Cerebellar nuclear complex (tissue), 1 donor: ENCODE measurements at places on chromosomes 12 and 14.

DNA sequence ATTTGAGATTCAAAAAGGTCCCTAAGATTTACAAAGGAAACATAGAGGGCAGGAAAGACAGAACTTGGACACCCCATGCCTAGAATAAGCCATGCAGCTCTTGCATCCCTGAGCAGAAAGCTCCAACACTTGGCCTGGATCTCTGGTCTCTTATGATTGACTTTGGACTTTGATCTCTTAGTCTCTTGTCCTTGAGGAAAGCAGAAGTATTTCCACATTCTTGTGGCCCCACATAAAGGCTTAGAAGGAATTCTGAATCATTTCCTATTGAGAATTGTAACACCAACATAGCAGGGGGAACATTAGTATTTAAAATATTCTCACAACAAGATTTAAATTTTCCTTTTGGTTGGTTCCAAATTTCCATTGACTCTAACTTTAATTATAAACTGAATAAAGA lies 283.7 kb upstream of the PRKD1 start:
- no peak for DNase-seq

DNA sequence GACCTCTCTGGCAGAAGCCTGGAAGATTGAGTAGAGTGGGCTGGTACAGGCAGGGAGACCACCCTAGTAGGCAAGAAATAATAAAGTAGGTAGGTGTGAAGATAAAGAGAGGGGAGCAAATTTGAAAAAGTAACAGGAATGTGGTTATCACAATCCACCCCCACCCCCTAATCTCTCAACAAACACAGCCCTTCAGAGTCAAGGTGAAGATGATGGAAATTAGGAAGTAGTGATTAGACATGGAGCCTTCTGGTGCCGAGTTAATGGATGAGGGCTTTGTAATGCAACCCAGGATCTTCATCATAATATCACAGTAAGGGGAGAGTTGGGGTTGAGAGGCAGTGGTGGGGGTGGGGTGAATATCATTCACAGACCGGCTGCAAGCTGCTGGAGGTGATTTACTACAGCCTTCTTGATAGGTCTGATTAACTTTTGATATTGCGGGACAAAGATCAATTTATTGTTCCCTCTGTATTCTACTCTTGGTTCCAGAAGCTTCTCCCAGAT lies 29.2 kb upstream of the CRY1 start:
- no peak for DNase-seq

GRCh38 chr12:126998031-126998430 lies 1268.9 kb upstream of the TMEM132C start:
- DNase-seq = no peak

- no peak for DNase-seq
Measured at GRCh38 chr12:2980630-2981029, 21.4 kb downstream of the TEAD4 start.

DNA sequence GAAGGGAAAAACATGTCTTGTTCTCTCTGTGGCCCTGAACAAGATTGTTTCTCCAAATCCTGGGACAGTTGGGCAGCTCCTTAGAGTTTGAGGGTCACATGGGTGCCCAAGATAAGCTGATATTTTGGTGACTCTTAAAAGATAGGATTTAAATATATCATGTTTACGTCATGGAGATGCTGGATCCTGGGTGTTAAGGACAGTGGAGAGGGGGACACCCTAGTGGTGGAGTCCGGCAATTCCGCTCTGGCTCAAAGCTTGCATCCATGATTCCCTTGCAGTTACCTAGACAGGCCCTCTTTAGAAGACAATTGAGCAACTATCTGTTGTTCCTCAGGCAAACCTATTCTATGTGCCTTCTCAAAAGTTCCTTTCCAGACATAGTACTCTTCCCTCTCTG lies 101.8 kb downstream of the CMKLR1 start:
- DNase-seq = no peak

DNA sequence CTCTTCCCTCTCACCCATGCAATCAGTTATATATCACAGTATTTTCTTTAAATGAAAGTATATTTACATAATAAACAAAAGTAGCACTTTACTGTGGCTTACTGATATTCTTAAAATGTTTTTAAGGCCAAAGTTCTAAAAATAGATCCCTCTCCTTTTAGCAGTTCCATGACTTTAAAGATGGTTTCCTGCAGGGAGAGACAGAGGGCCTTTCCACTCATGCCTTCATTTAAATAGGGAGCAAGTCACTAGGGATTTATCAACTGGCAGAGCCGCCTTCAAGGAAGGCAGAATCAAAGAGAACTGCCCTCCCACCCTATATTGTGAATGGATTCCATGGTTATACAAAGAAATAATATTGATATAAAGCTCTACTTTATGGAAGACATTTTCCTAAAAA lies 55.5 kb downstream of the DUSP16 start:
- no peak for DNase-seq

GRCh38 chr12:77940011-77940423 lies 109.3 kb downstream of the NAV3 start:
- DNase-seq = no peak

GRCh38 chr14:45699471-45699870 lies 446.5 kb upstream of the MIS18BP1 start:
- no peak for DNase-seq

DNA sequence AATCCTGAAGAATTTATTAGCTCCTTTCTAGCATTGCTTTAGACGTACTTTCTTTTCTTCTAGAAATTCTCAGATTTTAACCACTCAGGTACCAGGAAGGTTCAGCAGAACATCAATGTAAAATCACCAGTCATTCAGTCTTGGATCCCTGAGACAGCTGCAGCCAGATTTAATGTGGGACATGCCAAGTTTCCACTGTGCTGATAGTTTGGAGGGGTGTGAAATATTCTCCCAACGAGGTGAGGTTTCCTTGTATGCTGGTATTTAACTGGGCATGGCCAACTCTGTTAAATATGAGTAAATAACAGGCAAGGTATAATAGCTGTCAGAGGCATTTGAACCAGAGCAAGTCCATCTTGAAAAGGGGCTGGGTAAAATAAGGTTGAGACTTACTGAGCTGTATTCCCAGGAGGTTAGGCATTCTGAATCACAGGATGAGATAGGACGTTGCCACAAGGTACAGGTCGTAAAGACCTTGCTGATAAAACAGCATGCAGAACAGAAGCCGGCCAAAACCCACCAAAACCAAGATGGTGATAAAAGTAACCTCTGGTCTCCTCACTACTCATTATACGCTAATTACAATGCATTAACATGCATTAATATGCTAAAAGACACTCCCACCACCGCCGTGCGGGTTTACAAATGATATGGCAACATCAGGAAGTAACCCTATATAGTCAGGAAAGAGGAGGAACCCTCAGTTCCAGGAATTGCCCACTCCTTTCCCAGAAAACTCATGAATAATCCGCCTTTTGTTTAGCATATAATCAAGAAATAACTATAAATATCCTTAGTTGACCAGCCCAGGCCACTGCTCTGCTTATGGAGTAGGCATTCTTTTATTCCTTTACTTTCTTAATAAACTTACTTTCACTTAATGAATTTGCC lies 75.2 kb upstream of the RASSF8 start:
- no peak for DNase-seq

DNA sequence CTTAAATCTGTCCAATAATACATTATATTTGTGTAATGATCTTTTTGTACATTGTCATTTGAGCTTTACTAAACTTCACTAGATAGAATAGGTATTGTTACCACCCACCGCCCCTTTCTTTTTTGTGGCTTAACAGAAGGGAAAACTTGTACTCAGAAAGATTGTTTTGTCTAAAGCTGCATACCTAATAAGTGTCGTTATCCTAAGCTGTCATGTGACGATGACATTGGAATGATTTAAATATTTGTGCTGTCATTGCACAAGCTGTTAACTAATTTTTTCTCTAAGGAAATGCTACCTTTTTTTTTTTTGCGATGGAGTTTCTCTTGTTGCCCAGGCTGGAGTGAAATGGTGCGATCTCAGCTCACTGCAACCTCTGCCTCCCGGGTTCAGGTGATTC lies 3.6 kb downstream of the DIP2B start:
- no peak for DNase-seq

- DNase-seq = no peak
Measured at GRCh38 chr14:94144765-94145164, 15.4 kb upstream of the IFI27L2 start.

DNA sequence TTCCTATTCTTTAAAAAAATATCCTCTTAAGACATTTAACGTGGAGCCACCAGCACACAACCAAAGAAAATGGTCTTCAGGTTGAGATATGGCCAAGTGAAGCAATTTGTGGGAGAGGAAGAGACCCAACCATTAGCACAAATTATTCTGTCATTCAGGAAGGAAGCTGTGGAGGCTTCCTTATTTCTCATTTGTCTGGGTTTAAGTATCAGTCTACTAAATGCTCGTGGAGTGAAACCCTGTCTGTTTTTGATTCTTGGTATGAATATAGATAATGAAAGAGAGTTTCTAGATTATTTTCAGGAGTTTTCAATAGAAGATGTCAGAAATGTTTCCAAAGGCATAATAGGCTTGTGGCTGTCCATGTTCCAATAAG lies 125.1 kb downstream of the GPR65 start:
- no peak for DNase-seq

GRCh38 chr12:10194160-10194670 lies 15.4 kb downstream of the TMEM52B start:
- no peak for DNase-seq

DNA sequence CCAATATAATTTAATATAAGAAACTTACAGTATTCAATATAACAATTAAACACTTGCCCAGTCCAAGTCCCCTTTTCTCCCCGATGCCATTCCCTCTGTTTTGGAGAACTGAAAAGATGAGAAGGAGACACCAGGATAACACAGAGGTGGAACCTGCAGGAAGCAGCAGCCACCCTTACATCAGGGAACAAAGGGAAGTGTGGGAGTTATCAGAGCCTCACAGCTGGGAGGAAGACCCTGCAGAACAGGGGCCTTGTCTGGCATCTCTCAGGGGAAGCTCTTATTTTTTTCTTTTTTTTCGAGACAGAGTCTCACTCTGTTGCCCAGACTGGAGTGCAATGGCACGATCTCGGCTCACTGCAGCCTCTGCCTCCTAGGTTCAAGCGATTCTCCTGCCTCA lies 52.6 kb downstream of the CALM1 start:
- no peak for DNase-seq
